ENCODE measurements at places on chromosomes 16 and 17.

DNA sequence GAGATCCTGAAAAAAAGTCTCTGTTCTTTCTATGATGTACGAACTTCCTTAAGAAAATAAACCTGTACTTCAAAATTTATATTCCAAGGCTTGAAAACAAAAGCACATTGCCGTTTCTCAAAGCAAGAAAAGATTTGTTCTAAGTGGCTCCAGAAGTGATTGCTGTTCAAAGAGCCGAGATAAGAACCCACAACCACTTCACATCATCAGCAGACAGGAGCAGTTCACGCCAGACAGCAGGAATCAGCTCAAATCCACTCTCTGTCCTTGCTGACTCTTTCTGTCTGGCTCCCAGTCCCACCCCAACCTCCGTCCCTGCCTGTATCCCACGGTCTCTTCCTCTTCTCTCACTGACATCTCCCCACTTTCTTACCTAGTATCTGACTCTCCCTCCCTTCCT, 85.0 kb upstream of the MYOCD start:
- DNase-seq = no peak

- DNase-seq = no peak
These were observed 77.6 kb downstream of the CHD9 start for GRCh38 chr16:53132406-53132805.

DNA sequence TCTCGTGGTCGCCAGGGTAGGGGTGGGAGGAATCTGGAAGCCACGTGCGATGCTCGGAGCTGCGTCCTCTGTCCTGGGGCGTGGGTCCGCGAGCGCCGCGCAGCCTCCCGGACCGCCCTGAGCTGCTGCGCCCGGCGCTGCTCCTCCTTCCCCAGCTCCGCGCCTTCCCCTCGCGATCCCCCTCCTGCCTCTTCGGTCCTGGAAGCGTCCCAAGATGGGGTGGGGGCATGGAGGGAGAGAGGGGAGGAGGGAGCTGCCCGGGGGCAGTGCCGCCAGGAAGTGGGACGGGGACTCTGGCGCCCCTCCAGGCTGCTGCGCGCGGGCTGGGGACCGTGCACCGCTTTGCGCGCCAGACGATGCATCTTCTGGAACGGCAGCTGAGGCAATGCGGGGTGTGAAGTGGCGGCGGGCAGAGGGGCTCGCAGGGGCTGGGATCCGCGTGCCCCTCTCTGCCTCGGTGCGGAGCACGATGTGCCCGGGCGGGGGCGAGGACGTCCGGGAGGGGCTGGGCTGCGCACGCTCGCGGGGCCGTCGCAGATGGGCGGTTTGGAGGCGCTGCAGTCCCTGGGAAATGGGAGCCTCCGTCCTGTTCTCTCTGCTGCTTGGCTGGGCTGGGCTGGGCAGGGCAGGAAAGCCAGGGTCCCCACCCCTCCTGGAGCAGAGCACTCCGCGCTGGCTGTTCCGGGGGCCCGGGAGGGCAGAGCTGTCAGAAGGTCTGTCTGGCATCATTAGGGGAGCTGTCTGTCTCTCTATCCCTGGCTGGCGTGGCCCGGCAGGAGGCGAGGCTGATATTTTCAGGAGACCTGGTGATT, 388.0 kb downstream of the SEC14L1 start:
- no peak for DNase-seq

DNA sequence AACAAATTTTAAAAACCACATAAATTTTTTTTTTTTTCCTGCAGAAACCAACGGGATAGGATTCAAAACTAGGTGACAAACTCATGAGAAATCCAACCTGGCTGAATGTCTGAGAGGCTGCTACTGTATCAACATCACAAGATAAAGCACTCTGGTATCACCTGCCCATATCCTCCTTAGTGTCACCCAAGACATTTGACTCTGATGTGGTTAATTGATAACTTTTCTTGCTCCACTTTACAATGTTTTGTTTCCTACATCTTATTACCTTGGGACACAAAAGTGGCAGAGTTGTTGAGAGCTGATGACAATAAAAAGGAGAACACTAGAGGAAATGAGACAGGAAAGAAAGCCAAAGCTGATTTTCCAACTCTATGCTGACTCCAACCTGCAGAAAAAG, 4.0 kb upstream of the FBXL20 start:
- DNase-seq = no peak

- no peak for DNase-seq
These were observed 127.3 kb downstream of the GAS7 start for GRCh38 chr17:10071141-10071540.
